ENCODE measurements at places on chromosomes 5 and 9. TPM values are rescaled to one million over a fixed set of nuclear protein-coding genes. Genes with fewer than 3 reads are reported as not detected.

- peak; percentile 65 for DNase-seq
Observed at GRCh38 chr9:133532937-133533668, 1.4 kb upstream of the ADAMTSL2 start.

DNA sequence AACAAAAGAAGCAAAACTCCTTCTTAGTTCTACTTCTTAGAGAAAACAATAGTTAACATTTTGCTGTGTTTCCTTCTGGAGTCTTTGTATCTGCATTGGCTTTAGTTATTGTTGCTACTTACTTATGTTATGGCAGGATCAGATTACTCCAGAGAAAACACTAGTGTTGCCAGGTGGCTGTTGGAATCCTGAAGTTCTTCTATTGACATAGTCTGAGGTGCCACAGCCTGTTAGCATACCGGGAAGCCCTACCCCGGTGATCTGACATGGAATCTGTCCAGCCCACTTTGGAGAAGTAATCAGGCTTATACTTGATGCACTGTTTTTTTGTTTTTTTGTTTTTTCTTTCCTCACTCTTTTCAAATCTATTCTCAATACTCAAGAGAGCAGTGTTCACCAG lies 68.5 kb upstream of the CEP78 start:
- no peak for DNase-seq

GRCh38 chr5:2009986-2010914 lies 127.5 kb upstream of the IRX4 start:
- DNase-seq, result no peak

GRCh38 chr5:81789033-81789432 lies 38.1 kb upstream of the SSBP2 start:
- DNase-seq, result no peak

GRCh38 chr5:53779541-53779981 lies 219.1 kb downstream of the NDUFS4 start:
- DNase-seq, result no peak

PDE8B gene
- total RNA-seq, result 0.07 TPM

DNA sequence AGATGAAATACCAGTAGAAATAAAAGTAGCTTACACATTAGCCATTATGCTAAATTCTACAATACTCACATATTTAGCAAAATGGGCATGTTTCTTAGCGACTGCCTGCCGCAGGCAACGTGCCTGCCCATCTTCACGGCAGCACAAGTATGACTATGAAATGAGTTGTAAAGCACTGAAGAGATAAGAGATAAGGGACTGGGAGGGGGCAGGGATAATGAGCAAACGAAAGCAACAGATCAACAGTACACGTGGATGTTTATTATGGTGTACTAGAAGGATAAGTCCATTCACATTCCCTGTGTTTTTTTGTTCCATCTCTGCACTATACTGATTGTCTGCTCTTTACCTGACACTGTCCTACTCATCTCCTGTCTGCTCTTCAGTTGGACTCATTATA lies 44.1 kb upstream of the KCNN2 start:
- no peak for DNase-seq

GRCh38 chr9:36039696-36040095 lies 3.0 kb downstream of the RECK start:
- DNase-seq, result no peak

SPACA9 gene
- total RNA-seq, result 2.4 TPM

- DNase-seq, result no peak
Observed at GRCh38 chr9:30301271-30301963, 2083.0 kb upstream of the ACO1 start.

GRCh38 chr9:93962561-93963440 lies 7.6 kb upstream of the BARX1 start:
- DNase-seq, result peak; percentile 85

DNA sequence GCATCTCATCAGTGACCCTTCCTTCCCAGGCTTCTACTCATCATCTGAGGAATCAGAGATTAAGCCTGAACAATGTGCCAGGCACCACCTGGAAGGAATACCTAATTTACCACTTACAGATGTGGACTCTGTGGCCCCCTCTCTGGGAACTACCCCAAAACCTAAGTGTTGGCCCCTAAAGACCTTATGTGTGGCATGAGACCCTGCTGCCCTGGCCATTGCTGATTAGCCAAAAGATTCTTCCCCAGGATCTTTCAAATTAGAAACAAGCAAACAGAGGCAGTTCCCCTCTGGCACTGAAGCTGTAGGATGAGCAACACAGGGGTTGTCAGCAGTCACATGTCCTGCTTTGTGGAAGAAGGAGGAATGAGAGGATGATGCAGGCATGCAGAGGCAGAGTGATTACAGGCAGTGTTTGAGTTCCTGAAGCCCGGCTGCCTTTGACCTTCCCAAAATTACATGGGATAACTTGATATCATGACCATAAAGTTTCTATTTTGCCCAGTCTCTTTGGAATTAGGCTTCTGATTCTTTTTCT lies 10.6 kb downstream of the SPINK4 start:
- DNase-seq, result no peak

PNPLA7 gene
- total RNA-seq, result 22.6 TPM

GRCh38 chr9:76658510-76659231 lies 105.6 kb upstream of the PCA3 start:
- peak; percentile 68 for DNase-seq

AJM1 gene
- total RNA-seq, result 2.9 TPM

- no peak for DNase-seq
Observed at GRCh38 chr5:83583859-83584258, 112.3 kb downstream of the VCAN start.

- DNase-seq, result peak; percentile 31
Observed at GRCh38 chr9:76302947-76303550, 91.2 kb downstream of the RFK start.

DNA sequence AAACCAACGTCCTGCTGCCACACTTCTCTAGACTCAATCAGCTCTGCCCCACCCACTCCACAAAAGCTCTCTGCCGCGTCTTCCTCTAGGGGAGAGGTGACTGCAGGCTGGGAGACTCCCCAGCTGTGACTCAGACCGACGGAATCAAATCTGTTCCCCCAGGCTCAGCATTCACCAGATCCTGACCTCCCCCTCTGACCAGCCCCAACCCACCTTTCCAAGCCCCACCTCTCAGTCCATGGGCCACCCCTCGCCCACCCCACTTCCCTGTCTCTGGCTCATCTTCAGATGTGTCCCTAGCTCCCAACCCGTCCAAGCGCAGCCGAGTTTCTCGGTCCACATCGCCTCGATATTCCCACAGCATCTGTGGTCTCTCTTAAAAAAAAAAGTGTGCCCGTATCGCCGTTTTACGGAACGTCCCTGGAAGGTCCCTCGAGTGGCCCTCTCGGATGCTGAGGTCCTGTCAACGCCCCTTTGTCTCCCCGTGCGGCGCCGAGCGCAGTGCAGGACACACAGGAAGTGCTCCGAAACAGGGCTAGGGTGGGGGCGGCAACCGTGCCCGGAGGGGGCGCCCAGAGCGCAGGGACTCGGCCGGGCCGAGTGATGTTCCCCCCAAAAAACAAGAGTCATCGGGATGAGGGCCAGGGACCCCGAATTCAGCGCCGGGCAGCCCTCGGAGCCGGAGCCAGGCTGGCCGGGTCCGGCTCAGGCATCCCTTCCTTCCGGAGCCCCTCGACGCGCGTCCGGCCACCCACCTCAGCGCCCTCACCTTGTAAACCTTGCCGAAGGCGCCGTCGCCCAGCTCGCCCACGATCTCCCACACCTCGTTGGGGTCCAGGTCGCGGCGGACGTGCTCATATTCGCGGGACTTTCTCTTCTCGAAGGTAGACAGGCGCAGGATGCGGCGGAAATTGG lies 649 bp downstream of the STK10 start:
- peak; percentile 73 for DNase-seq

DNA sequence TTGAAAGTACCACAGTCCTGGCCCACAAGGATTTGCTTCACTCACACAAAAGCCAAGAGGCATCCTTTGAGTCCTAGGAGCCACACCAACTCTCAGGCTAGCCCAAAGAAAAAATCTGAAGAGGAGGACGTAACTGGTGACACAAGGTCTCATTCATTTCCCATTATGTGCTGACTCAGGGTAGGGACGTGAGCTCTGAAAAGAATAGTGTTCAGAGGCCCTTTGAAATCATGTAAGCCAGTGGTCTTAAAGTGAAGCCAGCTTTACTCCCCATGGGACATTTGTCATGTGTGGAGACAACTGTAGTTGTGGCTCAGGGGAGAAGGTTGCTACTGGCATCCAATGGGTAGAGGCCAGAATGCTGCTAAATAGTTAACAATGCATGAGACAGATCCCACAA lies 332.4 kb downstream of the KCTD16 start:
- no peak for DNase-seq

DNA sequence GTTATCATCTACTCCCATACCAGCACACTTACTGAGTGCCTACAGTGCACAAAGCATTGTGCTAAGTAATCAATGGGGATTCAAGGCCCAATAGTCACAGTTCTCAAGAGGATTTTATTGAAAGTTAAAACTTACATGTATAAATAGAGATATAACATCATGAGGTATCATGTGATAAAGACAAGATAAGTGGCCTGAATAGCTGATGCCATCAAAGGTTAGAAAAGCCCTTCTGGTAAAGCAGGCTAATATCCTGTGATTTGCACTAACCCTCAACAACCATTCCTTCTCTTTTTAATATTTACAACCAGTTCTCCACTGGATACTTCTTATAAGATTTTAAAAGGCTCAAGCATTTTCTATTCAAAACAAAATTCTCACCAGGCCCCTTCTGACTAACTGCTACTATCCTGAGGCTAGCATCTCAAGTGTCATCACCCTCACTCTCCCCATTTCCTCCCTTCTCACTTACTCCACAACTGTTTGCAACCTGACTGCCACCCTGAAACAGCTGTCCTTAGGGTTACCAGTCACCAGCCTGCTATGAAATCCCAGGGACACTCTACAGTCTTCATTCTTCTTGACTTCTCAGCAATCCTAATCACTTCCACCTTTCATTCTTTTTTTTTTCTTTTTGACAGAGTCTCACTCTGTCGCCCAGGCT lies 377.9 kb downstream of the ENC1 start:
- DNase-seq, result no peak

MEIKIN gene
- 0.75 TPM for total RNA-seq

GRCh38 chr5:14678773-14679334 lies 14.3 kb downstream of the OTULIN start:
- DNase-seq, result peak; percentile 31

DNA sequence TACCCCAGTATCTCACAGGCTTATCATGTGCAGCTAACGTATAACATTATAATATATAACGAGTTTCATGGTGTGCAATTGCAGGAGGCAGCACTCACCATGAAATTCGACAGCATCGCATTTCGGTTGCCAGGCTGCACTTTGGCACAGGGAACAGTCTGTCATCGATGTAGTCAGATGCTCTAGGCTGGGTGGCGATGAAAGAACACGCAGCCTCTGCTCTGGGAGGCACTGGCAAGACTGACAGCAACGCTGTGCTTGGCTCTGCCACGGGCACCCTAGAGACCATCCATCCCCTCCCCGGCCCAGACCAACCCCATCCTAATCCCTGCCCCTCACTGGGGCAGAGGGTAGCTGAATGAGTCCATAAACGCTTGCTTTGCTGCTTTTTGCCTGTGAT lies 290.8 kb downstream of the MED10 start:
- DNase-seq, result no peak

DNA sequence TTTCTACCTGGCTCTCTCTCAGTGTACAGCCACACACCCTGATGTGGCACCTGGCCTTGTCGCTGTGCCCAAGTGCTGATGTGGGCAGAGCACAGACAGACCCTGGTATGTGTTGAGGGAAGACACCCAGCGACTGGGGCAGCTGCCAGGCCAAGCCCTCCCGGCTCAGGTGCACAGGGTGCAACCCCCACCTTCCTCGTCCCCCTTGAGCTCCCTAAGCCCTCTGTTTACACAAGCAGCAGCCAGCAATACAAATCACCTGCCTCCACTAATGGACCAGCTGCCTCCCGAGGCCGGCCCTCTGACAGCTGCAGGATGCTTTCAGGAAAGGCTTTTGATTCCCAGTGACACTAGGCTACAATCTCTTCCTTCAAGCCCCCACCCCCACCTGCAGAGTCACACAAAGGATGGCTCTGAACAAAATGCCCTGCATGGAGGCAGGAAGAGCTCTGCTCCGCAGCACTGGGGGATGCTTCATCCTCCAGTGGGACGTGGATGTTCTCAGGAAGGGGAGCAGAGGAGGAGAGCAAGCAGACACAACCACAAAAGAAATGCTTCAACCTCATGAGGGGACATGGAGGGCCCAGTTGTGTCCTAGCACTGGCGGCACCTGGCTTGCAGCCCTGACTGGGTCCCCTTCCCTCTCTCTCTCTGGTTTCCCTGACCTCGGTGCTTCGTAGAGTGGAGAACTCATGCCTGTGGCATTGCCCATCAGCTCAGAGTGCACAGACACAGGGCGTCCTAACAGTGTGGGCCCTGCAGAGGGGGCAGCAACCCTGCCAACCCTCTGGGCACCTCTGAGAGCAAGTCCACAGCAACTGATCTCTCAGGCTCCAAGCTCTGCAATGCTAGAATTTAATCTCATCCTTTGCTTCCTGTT lies 140.8 kb downstream of the BARX1 start:
- no peak for DNase-seq

DNA sequence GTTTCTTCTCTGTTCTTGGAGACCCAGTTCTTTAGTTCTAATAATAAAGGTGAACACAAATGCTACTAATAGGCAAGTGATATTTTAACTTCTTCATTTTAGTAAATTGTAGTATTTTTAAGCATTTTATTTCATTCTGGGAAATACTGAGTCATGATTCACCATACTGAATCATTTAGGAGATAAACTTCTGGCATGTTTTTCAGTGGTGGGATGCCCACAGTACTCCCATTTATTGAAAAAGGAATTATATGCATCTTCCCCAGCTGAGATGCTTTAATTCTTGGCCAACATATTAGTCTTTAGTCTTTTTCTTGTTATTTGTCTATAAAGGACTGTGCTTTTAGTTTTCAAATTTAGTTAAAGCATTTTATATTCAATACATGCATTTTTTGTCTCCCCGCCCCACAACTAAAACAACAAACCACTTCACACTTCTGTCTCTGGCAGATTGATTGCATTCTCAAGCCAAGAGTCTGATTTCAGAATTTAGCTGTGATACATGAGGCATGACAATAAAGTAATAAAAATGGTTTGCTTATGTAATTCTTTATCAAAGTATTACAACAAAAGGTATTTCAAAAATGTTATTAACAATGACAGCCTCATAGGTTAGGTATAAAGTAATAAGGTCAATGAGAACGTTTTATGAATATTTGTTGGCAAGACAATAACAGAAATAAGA lies 125.2 kb upstream of the CDH18 start:
- DNase-seq, result no peak

DNA sequence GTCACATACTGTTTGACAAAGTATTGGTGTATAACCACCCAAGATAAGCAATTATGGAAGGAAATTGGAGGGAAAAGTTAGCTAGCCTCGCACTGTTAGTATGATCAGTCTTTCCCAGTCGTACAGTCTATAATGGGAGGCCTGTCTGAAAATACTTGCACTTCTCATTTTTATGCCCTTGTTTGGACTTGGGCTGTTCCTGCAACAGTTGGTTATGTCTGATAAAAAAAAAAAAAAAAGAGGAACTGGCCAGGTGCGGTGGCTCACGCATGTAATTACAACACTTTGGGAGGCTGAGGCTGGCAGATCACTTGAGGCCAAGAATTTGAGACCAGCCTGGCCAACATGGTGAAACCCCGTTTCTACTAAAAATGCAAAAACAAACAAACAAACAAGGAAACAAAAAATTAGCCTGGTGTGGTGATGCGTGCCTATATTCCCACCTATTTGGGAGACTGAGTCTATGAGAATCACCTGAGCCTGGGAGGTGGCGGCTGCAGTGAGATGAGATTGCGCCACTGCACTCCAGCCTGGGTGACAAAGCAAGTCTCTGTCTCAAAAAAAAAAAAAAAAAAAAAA lies 58.3 kb upstream of the ANKRD33B start:
- DNase-seq, result peak; percentile 84

- peak; percentile 95 for DNase-seq
Observed at GRCh38 chr5:177431317-177432142, 5.1 kb downstream of the GRK6 start.
